ENCODE measurements at places on chromosomes 11 and 22.
A peak's percentile ranks its signal among the peaks of the same experiment; 100 is the strongest.

DNA sequence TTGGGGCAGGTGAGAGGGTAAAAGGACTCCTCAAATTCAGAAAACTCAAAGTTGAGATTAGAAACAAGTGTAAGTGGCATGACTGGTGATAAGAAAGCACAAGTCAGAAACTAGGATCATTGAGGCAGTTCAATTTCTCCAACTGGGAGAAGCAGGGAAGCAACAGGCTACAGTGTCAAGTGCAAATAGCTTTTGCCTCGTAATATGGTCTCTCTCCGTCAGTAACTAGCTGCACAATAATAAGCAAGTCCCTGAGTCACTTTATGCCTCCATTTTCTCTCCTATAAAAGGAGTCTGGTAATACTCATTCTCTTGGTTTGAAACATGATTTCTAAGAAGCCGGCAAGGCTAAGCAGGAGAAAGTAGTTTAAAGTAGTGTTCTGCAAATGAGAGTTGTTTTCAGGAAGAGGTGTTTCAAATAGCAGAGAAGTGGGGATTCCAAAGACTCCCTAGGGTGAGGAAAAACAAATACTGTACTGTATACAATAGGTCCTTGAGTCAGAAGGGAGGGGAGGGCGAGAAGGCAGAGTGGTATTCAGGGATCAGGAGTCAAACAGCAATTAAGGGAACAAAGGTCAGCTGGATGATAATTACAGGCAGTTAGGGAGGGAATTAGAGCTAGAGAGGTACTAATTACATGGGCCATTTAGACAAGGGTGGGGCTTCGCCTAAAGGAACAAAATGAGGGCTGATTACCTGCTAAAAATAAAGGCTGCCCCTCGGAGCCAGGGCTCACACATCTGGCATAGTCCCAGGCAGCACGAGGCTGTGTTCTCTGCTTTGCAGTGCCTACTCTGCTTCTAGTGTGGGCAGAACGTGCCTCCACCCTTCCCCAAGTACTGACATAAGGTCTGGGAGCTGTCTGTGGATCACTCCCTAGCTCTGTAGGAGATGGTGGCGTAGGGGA lies 96.0 kb upstream of the BDNF start:
- DNase-seq, result no peak

DNA sequence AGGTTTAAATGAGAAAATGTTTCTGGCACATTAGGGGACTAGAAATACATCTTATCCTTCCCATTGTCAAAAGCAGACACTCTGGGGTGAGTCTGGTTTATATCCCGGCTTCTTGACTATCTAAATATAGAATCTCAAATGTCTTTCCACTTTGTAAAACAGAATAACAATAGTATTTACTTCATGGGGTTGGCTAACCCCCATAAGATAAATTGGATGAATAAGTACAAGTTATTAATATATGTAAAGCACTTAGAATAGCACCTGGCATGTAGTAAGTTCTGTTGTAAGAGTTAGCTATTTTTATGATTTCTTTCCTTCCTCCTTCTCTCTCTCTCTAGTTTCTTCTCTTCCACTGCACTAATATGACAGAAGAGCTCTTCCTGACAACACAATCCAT lies 499.1 kb downstream of the INSC start:
- no peak for DNase-seq

DNA sequence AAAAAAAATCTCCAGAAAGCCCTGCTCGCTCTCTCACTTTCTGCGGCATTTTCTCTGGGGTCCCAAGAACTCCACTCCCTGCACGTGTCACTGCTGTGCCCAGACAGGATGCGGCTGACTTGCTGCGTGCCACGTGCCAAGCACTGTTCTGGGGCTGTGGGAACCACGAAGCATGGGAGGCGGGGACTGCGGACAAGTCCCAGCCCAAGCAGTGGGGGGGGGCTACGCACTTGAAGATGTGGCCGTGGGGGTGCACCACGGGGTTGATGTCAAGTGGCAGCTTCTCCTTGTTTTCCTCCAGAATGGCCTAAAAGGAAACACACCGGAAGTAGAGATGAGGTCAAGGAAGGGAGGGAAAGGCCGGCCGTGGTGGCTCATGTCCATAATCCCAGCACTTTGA lies 10.8 kb downstream of the TTLL12 start:
- DNase-seq, result no peak

DNA sequence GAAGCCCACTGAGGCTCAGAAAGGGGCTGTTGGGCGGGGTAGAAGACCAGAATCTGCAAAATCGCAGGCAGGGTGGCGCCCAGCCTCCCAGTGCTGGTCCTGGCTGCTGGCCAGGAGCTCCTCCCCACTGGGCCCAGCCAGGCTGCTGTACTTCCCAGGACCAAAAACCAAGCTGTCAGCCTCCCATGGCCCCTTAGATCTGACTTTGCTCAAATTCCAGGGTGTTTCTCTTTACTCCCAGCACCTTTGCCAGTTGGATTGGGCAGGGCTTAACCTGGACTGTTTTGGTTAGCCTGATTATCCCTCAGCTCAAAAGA lies 44.2 kb upstream of the WEE1 start:
- DNase-seq, result no peak

GRCh38 chr11:71940561-71941219 lies 11.8 kb downstream of the RNF121 start:
- no peak for DNase-seq

DNA sequence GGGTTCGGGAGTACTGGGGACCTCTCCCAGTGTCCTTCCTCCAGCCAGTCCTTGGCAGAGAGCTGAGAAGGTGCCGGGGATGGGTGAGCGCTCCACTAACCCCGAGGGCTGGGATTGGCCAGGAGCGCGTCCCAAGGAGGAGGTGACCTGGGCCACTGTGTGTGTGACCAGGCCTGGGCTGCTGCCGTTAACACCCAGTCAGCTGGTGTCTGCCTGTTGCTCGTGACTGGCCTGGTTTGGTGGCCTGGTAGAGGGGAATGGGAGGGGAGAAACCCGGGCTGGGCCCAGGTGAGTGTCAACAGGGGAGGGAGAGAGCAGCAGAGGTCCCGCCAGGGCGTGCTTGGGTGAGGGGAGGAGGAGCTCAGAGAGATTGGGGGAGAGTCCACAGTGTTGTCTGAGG lies 29.9 kb upstream of the GRAMD4 start:
- DNase-seq, result no peak

DNA sequence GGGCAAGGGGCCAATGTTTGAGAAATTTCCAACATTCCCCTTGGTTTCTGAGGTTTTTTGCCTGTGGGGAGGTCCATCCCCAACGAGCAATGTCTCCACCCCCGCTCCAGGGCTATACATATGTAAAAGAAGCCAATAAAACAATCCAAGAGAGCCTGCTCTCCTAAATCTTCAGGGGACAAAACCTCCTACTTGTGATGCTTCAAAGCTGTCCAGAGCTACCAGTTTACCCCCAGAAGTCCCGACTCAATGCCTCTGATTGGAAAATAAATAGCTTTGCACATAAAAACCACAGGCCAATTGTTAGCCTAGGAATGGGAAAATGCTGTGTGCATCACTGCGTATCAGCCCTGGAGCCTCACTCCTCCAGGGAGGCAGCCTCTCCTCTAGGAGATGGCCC lies 66.0 kb upstream of the PAX6 start:
- DNase-seq, result no peak

- DNase-seq, result no peak
These were observed 67.9 kb downstream of the PIWIL4 start for GRCh38 chr11:94635072-94635471.

DNA sequence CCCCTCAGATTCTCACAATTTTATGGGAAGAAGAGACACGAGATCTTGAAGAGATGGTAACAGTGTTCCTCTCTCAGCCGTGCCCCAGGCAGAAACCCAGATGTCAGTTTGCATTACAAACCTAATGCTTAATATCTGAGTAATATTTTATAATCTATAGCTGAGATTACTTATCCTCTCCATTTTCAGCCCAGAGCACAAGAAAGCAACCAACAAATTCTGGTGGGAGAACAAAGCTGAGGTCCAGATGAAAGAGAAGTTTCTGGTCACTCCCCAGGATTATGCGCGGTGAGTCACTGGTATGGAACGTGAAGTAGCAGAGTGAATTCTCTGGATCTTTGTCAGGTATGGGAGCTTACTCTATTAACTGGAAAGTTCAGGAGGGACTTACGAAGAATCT lies 884 bp downstream of the CENATAC start:
- no peak for DNase-seq

DNA sequence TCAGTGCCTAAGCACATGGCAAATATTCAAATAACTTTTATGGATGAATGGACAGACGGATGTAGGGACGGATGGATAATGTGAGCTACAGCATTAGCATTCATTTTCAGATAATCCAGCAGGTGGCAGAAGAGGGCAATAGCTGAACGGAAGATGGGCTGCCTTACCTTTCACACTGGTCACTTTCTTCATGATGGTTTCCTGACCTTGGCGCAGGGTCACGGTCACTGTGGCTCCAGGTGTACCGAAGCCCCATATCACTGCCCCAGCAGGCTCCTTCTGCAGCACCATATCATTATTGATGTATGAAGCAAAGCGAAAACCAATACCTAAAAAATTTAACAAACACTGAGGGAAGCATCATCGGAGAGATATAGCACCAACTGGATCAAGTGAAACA lies 4.3 kb downstream of the SIAE start:
- DNase-seq, result peak; percentile 73
